ENCODE measurements at places on chromosomes 6 and 20.

GRCh38 chr20:21208999-21209398 lies 83.1 kb downstream of the KIZ start:
- DNase-seq: no peak

DNA sequence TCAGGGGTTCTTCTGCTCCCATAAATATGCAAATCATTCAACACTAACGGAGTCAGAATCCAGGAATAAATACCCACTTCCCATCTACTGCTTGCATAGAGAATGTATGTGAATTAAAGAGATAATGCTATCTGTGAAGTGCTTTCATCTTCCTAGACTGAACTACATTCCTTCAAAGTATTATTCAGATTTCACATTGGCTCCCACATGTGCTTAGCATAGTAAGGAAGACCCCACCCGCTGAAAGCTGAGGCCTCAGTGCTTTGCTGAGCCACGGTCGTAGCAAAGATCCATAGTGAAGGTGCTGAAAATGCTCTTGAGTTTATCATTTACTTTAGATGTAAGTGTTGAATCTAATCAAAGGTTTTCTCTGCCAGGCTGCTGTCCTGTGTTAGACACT lies 97.0 kb upstream of the SPACA1 start:
- DNase-seq: no peak

- no peak for DNase-seq
These were observed 476 bp upstream of the TP53RK start for GRCh38 chr20:46689754-46690085.

DNA sequence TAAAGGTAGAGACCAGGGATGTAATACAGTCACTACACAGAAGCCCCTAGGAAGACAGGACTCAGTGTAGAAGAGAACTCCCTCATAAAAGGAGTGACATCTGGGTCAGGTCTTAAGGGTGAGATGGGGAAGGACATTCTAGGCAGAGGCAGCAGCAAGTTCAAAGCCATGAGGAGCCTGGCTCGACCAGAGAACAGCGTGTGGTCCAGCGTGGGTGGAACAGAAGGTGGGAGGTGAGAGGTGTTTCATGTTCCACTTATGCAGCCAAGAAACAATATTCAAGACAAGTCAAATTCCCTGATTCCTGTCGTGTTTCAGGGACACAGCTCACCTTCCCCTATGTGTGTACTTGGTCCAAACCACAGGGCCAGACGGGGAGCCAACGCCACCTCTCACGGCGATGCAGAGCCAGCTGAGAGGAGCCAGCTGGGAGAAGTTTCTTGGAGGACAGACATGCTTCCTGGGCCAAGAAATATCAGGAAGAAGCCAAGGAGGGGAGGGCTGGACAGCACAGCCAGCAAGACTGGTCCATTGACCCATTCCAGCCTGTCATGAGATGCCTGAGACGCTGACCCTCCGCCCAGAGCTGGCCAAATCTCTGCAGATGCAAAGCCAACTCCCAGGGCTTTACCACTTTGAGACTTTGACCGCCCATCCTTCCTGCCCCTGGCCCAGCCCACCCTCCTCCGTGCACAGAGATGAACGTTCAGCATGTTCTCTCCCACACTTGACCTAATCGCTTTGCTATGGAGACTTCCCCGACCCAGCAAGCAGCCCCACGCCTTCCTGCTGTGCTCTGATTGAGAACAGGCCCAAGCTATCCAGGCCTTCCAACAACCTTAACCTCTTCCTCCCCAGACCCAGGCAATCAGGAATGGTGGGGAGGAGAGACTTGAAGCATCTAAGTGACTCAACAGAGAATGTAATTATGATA lies 113.8 kb downstream of the PRND start:
- DNase-seq: no peak

DNA sequence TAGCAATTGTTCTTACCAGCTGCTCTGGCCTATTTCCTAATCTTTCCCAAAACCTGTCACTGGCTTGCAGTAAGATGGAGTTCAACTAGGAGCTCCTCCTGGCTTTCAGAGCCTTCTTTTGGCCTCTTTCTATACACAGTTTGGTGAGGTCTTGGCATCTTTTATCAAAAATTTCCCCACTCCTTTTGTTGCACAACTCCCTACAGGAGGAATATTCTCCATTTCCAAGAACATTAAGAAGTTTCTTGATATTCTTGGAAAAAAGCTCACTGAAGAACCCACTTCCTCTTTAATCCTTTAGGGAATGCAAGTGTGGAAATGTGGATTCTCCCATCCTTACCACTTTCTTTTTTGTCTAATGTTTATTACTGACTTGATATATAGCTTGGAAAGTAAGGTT lies 171.3 kb upstream of the KCNK16 start:
- no peak for DNase-seq

DNA sequence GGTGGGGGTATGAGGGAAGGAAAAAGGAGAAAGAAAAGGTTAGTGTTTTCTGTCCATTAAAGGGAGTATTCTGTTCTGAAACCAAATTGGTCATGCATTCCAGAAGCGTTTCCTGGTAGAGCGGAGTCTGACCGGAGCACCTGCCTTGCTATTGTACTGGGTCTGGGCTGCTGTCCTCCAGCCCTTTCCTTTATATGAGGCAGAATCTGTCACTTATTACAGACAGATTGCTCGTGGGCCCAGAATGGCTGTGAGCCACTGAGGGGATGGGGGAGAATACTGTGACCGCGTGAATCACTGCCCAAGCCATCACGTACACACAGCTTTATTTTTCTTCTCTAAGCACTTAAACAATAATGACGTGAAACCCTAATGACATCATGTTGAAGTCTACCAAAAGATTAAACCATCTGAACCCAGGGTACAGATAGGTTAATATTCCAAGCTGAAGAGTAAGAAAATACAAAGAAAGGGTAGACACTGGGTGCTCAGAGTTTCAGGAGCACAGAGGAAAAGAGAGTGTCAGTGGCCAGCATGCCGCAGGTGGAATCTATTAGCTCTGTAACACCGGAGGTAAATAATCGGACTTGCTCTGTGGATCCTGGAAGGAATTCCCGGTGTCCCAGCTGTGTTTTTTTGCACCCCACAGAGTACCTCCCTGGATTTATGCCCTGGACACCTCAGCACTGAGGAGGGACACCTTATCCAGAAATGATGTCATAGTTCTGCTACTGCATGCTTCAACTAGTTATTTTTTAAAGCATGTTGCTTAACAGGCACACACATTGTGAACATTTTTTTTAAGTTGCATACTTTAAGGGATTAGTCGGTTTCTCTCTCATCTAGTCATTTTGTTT lies 573.3 kb downstream of the PKHD1 start:
- no peak for DNase-seq
